ENCODE measurements at places on chromosomes 4 and X. TPM values are rescaled to one million over a fixed set of nuclear protein-coding genes. Genes with fewer than 3 reads are reported as not detected.

EGFL6 gene
- not detected for total RNA-seq

HSD17B13 gene
- total RNA-seq: 0.49 TPM

GNRHR gene
- not detected for total RNA-seq

GYPE gene
- not detected for total RNA-seq

ENPEP gene
- total RNA-seq: 2.4 TPM

SSX4B gene
- total RNA-seq: not detected

DMRTC1 gene
- not detected for total RNA-seq

CSAG3 gene
- total RNA-seq: not detected

HEPH gene
- 8.2 TPM for total RNA-seq

ADGRG2 gene
- 2.0 TPM for total RNA-seq

TLR3 gene
- 4.5 TPM for total RNA-seq

SUPT20HL2 gene
- total RNA-seq: not detected

GRCh38 chr4:16846540-16847117 lies 51.8 kb downstream of the LDB2 start:
- DNase-seq: no peak

GRCh38 chr4:37816719-37817118 lies 9.8 kb upstream of the PGM2 start:
- DNase-seq: no peak

- no peak for DNase-seq
Observed at GRCh38 chr4:120798570-120798969, 124.0 kb downstream of the PRDM5 start.

DNA sequence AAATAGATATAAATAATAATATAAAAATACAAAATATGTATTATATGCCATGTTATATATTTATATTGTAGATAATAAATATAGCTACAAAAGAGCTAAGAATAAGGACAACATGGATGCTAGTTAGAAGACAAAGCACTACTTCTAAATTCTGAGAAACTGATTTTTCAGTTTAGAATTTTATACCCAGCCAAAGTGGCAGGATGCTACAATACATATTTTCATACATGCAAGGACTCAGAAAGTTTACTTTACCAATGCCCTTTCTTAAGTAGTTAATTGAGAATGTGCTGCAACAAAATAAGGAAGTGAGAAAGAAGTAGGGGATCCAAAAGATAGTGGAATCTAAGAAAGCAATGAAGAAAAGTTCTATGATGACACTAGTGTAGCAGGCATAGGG lies 64.5 kb downstream of the PDE5A start:
- no peak for DNase-seq

DNA sequence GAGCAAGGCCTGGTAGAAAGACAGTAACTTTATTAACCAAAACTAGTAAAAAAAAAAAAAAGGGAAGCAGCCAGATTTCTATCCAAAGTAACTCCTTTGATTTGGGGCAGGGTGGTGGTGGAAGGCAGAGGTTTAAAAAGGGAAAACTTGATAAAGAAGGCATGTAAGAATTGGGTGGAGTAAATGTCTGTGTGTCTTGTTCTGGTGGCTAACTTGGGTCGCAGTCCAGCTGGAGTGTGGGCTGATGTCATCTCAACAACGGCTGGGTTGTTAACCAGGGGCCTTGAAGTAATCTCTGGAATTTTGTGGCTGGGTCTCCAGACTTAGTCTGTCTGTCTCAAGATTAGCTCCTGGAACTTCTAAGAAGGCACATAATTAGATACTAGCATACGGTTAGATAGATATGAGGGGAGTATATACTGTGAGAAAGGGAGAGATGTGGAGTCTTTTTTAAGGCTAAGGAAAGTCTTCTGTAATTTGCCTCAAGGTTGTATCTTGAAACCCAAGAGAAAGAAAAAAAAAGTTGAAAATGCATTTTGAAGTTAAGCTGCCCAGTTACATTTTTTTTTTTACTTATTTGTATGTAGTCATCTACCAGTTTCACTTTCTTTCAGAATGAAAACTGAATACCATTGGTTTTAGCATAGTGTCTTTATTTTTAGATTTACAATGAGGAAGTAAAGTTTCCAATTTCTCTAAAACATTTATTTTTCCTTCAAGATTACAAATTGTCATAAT lies 48.3 kb downstream of the MTHFD2L start:
- no peak for DNase-seq

DNA sequence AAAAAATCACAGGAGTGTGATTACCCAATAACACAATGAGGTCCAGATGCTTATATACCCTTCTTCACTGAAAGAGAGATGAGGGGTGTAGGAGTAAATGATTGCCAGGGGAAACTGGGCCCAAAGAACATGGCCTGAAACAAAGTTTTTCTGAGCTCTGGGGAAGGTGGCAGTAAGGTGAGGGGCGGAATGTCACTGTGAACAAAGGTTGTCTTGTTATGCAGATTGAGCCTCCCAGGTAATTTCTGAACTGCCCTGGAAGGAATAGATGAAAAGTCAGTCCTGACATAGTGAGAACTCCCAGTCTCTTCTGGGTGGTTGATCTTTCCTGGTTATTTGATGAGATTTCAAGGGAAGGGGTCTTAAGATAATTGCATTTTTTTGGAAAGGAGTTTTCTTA lies 2.5 kb upstream of the TMEM47 start:
- no peak for DNase-seq

DNA sequence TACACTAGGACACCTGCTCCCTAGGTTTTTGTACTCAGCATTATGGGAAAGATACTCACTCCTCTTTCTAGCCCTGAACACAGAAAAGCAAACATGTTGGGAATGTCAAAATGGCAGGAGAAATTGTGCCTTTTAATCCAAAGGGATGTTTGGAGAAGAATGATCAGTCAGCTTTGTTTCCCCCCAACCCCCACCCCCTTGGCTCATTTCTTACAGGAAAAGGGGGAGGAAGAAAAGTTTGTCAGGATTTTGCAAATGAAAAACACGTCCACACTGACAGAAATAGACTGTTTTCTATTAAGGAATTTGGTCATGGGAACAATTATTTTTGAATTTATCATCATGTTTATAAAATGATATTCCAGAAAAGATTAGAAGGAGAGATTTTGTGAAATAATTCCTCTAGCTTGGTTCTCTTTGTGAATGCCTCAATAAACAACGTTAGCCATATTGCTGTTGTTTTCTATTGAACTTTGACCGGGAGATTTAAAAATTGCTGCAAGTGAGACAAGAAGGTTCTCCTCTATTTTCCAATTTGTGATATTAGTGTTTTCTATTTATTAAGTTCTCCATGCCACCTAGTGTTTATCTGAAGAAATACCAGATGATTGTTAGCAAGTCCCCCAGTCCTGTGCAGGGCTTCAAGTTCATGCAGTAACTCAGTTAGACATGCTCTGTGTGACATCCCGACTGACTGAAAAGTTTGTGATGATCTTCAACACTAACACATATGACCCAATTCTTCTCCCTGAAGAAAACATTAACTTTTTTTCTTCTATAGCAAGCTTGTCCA lies 31.3 kb upstream of the TFDP3 start:
- DNase-seq: no peak

- DNase-seq: no peak
Observed at GRCh38 chr4:9942921-9943600, 78.2 kb downstream of the SLC2A9 start.

DNA sequence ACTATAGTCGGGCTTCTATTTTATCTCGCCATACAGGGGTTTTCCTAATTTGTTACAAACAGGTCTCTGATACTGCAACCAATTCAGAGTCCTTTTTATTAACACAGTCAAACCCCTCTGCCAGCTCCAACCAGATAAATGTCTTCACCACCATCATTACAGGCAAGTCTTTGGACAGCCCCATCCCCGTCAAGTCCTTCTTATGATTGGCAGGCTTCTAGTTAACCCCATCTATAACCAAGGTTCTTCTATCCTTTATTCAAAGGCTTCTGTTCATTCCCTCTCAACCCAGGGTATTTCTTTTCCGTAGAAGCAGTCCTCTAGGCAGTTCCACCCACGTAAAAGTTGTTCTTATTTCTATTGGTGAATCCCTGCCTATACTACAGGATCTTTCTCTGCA lies 29.9 kb upstream of the FOXR2 start:
- no peak for DNase-seq

DNA sequence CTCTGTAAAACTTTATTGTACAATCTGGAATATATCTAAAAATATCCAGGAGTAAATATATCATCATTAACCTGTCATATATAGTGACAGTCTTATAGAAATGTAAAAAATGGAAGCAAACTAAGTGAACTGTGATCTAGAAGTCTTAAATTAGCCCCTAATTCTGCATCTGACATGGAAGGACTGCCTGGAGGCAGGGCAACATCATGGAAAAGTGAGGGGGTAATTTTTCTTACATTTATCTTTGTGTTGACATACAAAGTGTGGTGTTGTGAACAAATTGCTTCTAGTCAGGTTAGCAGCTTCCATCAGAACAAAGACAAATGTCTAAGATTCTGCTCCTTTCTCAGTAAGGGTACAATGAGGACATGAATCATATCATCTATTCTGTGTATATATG lies 186.3 kb downstream of the C4orf33 start:
- no peak for DNase-seq

DNA sequence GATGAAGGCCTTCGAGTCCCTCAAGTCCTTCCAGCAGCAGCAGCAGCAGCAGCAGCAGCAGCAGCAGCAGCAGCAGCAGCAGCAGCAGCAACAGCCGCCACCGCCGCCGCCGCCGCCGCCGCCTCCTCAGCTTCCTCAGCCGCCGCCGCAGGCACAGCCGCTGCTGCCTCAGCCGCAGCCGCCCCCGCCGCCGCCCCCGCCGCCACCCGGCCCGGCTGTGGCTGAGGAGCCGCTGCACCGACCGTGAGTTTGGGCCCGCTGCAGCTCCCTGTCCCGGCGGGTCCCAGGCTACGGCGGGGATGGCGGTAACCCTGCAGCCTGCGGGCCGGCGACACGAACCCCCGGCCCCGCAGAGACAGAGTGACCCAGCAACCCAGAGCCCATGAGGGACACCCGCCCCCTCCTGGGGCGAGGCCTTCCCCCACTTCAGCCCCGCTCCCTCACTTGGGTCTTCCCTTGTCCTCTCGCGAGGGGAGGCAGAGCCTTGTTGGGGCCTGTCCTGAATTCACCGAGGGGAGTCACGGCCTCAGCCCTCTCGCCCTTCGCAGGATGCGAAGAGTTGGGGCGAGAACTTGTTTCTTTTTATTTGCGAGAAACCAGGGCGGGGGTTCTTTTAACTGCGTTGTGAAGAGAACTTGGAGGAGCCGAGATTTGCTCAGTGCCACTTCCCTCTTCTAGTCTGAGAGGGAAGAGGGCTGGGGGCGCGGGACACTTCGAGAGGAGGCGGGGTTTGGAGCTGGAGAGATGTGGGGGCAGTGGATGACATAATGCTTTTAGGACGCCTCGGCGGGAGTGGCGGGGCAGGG lies 568 bp downstream of the HTT start:
- peak; percentile 82 for DNase-seq

DNA sequence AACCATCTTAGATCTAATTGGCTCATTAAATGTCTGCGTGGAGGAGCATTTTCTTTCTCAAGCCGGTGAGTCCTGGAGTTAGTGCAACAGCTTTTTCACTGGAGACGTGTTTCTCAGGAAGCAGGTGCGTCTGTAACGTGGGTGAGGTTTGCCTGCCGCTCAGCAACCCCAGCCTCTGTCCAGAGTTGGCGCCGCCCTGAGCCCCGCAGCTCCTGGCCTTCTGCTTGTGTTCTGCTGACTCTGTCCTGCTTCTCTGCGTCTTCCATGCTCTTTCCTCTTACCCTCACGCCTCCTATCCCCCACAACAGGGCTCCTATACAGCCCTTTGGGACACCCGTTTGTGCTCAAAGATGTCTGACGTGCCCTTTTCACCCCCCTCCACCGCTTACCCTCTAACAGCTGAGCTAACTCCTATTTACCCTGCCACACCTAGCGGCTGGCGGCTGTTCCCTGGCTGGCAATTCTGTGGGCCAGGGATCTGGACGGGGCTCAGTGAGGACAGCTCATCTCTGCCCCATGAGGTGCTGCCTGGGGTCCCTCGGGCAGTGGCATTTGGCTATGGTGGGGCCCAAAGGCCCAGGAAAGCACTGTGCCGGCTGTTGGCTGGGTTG lies 18.8 kb downstream of the DOK7 start:
- DNase-seq: no peak

Measured in suprapubic skin (tissue), 4 donors.